Endodermal cell (in vitro differentiated cells): ENCODE measurements at places on chromosomes 1 and 21.

GRCh38 chr1:207362962-207363860 lies 41.7 kb downstream of the CD55 start:
- DNase-seq = no peak

DNA sequence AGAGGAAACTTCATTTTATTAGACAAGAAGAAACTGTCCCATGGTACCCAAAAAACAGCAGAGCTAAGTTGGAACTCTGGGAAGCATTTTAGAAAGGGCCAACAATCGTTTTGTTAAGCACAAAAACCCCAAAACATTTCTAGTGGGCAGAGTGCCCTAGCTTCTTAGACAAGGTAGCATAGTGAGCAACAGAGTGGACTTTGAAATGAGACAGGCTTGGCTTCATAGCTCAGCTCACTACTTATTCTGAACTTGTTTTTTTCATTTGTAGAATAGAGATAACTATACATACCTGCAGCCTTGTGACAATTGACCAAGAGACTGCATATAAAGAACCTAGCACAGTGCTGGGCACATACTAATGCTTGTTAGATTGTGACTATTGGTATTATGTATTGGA lies 50.1 kb downstream of the HLX start:
- no peak for DNase-seq

- DNase-seq = no peak
Observed at GRCh38 chr1:98427664-98428063, 233.9 kb upstream of the SNX7 start.

- DNase-seq = peak; percentile 66
Observed at GRCh38 chr1:203089651-203090045, 3.8 kb upstream of the MYOG start.

DNA sequence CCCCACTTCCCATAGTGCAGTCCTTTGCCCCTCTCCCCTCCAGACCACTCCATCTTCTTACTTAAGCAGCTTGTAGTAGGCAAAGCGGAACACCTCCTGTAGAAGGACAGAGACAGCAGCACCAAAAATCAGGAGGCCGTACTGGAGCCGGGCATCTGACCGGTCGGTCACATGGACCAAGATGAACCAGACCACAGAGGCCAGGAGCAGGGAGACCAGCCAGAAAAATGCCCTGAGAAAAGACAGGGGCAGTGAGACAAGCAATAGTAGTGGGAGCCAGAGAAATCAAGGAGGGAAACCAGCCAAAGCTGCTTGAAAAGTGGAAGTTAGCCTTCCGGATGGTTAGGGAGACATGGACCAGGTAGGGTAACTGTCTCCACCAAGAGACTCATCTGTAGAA lies 920 bp downstream of the APH1A start:
- DNase-seq = no peak

GRCh38 chr21:17668479-17669140 lies 55.9 kb upstream of the BTG3 start:
- DNase-seq = no peak

DNA sequence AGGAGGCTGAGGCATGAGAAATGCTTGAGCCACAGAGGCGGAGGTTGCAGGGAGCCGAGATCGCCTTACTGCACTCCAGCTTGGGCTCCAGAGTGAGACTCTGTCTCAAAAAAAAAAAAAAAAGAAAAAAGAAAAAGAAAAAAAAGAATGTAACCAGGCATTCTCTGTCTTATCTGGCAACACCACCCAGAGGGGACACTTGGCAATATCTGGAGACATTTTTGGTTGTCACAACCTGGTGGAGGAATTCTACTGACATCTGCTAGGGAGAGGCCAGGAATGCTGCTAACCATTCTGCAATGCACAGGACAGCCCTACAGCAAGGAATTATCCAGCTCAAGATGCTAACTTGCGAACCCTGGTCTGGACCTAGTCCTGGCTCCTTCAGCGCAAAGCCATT lies 2.3 kb upstream of the CNR2 start:
- no peak for DNase-seq

DNA sequence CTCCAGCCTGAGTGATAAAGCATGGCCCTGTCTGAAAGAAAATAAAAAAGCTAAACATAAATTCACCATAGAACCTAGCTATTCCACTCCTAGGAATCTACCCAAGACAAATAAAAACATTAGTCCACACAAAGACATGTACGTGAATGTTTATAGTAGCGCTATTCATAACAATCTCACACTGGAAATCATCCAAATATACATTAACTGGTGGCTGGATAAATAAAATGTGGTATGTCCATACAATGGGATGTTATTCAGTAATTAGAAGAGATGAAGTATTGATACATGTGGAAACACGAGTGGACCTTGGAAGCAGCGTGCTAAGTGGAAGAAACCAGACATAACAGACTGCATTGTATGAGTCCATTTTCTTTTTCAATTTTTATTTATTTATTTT lies 29.7 kb downstream of the RIPPLY3 start:
- DNase-seq = no peak

GRCh38 chr1:88697503-88697902 lies 13.4 kb downstream of the PKN2 start:
- no peak for DNase-seq

- DNase-seq = no peak
Observed at GRCh38 chr1:179007233-179007632, 18.5 kb upstream of the FAM20B start.

GRCh38 chr1:63663873-63664272 lies 70.7 kb downstream of the PGM1 start:
- no peak for DNase-seq

DNA sequence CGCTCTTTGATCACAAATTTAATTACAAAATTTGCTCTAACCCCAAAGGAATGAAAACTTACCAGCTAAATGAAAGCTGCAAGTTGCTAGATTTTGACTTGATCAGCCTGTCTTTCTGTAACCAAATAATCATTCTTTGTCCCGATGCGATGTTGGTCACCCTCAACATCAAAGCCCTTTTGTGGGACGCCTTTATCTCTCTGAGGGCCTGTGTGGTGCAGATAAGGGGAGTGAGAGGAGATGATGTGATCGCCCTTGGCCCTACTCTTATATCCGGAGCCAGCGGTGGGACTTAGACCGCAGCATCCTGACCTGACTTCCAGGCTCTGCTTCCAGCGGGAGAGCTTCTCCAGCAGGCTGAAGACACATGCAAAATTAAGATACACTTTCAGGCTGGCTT lies 19.3 kb upstream of the UMODL1 start:
- DNase-seq = no peak

- DNase-seq = no peak
Observed at GRCh38 chr1:21342961-21343838, 52.9 kb upstream of the ECE1 start.

GRCh38 chr1:193431265-193431977 lies 245.0 kb upstream of the B3GALT2 start:
- DNase-seq = no peak

DNA sequence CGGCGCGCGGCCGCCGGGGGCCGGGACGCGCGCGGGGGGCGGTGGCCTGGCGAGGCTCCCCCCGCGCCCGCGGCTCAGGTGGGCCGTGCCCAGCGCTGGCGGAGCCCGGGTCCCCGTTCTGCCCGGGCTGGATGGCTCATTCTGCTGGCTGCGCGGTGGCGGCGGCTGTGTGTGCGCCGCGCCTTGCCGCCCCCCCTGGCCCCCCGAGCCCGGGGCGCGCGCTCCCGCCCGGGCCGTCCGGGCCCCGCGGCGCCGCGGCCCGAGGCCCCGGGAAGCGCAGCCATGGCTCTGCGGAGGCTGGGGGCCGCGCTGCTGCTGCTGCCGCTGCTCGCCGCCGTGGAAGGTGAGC lies at the start of gene EPHB2:
Gene EPHB2, plus strand, starts transcription at position 139 of the 349 bp plus-strand sequence. Its CDS starts 144 bp downstream, at position 283.
- peak; percentile 76 for DNase-seq

GRCh38 chr21:42039470-42039901 lies 29.3 kb upstream of the ZBTB21 start:
- DNase-seq = no peak

- DNase-seq = no peak
Observed at GRCh38 chr1:74763807-74764206, 30.9 kb downstream of the TYW3 start.

DNA sequence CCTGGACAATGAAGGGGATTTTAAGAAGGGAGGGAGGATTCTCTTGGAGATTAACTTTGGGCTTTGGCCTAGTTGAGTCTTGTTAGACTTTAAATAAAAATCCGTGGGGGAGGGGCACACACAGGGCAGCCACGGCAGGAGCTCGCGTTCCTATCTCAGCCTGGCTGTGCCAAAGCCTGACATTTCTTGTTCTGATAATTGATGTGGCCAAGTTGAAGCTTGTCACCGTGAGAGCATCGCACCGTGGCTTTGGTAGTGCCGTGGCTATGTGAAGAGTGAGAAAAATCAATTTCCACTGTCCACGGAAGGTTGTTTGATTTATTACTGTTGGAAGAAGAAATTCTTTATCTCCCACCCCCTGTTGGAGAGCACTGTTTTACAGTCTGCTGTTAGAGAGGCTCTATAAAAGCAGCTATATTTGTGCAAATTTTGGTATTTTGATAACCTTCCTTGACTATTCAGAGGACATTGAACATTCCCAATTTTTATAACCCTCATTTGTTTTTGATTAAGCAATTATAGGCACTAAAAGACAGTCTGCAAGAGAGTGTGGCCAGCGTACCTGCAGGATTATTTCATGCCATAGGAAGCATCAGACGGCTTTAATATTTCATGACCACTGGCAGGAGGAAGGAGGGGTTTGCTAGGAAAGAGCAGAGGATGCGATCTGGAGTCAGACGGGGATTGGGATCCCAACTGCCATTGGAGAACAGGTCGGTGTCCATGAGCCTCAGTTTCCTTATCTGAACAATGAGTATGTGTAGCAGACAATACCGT lies 160.7 kb downstream of the KAZN start:
- DNase-seq = peak; percentile 60

DNA sequence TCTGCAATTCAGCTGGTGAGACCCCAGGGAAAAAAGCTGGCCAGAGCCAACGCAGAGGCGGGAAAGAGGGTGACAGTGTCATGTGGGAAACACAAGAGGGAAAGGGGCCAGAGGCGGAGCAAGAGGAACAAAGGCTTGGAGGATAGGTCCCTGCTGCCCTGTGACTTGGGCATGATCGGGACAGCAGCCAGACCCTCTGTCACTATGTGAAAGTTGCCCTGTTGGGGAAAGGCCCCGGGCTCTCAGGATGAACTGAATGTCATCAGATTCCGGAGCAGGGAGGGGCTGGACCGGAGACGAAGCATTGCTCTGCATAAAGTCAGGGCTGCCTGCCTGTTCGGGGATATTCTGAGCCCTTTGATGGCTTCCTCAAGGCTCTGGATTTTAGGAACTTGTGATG lies 5.7 kb upstream of the ELF3 start:
- no peak for DNase-seq

DNA sequence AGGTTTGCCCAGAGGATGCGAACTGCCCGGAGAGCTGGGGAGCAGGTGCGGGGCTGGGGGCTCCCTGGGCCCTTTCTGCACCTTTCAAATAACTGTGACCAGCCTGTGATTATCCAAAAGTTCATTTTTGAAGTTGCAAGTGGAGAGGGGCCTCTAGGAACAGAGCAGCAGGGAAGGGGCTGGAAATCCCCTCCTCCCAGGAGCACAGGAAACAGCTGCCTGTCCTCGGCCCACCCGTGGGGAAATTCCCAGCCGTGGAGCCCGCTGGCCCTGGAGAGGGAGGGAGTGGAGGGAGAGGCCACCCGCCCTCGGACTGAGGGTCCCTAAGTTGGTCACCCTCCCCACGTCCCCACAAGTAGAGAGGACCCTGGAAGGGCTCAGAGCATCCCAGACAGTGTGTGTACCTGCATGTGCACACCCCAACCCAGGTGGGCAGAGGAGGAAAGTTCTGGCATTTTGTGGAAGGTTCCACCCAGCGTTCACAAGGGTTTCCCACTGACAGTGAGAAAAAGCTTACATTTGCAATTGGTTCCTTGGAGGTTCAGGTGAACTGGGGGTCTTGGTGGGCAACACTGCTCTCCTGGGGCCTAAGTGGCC lies 1.2 kb upstream of the TNFRSF4 start:
- no peak for DNase-seq

GRCh38 chr1:193658691-193659090 lies 472.3 kb upstream of the B3GALT2 start:
- DNase-seq = no peak

GRCh38 chr1:40394491-40395172 lies 21.1 kb downstream of the SMAP2 start:
- DNase-seq = no peak

- DNase-seq = no peak
Observed at GRCh38 chr1:8122477-8123407, 96.6 kb upstream of the ERRFI1 start.

DNA sequence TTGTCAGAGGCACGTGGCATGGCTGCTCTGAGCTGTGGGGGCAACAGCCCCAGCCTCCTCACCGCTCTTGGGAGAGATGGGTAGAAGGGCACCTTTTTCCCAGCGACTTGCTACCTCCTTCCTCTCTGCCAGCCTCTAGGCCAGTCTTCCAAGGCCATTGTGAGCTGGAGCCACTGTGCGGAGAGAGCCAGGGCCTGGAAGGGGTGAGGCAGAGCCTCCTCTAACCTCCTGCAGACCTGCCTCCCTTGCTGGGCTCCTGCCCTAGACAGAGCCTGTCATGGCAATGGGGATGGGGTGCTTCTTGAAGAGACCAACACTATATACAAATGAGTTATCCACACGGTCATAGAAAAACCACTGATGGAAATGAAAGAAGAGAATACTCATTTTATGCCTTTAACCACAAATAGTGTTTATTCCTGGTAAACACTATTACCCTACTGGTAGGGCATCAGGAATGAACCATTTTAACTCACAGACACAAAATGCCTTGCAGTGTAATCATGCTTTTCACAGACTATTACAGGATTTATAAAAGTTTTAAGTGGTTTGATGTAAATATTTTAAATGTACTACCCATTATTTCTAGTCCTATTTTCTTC lies 5.0 kb upstream of the IGFN1 start:
- DNase-seq = no peak

DNA sequence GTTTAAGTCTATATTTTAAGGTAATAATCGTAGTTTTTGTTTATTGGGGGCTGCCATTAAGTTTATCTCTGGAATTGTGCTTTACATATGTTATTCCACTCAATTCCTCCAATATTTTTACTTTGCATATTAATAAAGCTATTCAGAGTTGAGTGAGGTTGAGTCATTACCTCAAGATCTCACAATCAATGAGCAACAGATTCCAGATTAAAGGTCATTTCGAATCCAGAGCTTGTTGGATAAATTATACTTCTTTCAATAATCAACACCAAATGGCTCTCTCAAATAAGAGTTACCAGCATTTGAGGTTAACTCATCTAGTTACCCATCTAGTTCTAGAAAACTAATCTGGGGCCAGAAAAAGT lies 16.7 kb downstream of the RGS4 start:
- no peak for DNase-seq

GRCh38 chr21:44626262-44626661 lies 631 bp upstream of the KRTAP10-9 start:
- peak; percentile 30 for DNase-seq
